ENCODE measurements at places on chromosomes 1 and 21. TPM values are rescaled to one million over a fixed set of nuclear protein-coding genes. Genes with fewer than 3 reads are reported as not detected.

DNA sequence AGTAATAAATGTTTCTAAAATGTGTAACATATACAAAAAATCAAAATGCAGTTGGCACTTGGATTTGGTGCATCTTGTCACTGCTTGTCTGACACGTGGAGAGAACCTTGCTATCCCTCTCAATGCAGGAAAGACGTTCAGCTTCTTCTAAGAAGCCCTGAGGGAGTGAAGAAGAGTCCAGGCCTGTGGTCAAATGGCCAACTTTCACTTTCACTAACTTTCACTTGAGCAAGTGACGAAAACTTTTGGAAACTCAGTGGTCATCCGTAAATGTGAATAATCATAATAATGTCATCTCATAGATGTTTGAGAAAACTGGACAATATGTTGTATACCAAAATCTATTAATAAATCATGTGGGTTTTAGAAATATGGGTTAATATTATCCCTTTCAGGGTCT lies 61.9 kb downstream of the ERG start:
- no peak for DNase-seq

The RPS8 gene
- total RNA-seq = 2,284 TPM

The CRYZL1 gene
- 7.7 TPM for total RNA-seq

The ERVH48-1 gene
- total RNA-seq = not detected

DNA sequence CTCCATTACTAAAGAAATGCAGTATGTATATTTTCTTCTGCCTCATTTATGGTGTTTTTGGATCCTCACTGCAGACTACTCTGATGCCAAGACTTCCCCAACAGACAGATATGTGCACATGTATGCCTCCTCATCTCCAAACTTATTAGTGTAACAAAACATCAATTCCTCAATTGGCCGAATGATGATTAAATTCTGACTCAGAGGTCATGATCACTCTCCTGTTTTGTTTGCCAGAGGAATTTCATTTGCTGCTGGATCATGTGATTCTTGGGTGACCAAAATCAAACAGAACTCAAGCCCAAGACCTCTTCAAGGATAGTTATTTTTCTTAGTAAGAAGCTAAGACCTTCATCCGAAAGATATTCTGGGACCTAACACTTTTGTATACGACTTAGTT lies 227.6 kb downstream of the LMO4 start:
- DNase-seq = no peak
